ENCODE measurements at places on chromosomes 16 and 17. TPM values are rescaled to one million over a fixed set of nuclear protein-coding genes. Genes with fewer than 3 reads are reported as not detected.

GRCh38 chr16:24045641-24046040 is 209.9 kb downstream of the PRKCB start:
- no peak for DNase-seq

DNA sequence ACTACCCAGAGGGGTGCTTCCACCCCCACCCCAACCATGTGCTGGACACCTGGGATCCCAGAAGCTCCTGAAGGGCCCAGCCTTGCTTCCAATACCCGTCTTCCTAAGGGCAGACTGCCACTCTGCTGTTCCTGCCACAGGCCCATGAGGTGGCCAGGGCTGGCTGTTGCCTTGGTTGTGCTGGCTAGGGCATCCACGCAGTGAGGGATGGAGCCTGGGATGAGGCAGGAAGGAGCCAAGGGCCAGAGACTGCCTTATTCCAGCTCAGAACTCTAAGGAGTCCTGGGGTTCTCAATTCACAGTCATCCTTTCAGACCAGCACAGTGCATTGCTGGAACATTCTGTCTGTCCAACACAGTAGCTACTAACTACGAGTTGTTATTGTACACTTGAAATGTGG is 37.8 kb downstream of the BCO1 start:
- DNase-seq, result no peak

RAB11FIP3 gene
- 58.5 TPM for total RNA-seq

- no peak for DNase-seq
Observed at GRCh38 chr17:41448506-41448905, 7.7 kb upstream of the KRT38 start.

GRCh38 chr17:63347475-63347874 is 98.6 kb downstream of the CYB561 start:
- no peak for DNase-seq

TNFRSF13B gene
- total RNA-seq, result 0.32 TPM

HEATR9 gene
- total RNA-seq, result 0.09 TPM

- no peak for DNase-seq
Observed at GRCh38 chr17:10178506-10178991, 19.9 kb downstream of the GAS7 start.

- DNase-seq, result no peak
Observed at GRCh38 chr17:77471984-77472461, 331.3 kb downstream of the SEC14L1 start.
